MM.1S (cell line): ENCODE measurements at places on chromosomes 3 and 15.

GRCh38 chr3:24156466-24156865 lies 211.4 kb downstream of the NR1D2 start:
- no peak for DNase-seq

- no peak for DNase-seq
Measured at GRCh38 chr15:80061582-80061981, 2.1 kb downstream of the ZFAND6 start.

DNA sequence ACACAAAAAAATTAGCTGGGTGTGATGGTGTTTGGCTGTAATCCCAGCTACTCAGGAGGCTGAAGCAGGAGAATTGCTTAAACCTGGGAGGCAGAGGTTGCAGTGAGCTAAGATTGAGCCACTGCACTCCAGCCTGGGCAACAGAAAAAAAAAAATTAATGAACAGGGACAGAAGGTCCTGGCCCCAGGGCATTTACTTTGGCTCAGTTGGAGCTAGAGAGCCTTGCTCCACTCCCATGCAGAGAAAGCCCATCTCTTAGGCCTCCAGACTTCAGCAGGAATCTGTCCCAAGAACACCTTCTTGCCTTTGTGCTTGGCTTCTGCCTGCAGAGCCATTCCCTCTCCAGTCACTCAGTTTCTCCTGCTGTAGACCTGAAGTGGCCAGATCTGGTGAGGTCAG lies 8.7 kb downstream of the KLHDC8B start:
- no peak for DNase-seq

- peak; percentile 89 for DNase-seq
Measured at GRCh38 chr15:64460206-64460723, at the start of gene ZNF609. Gene ZNF609, plus strand, starts transcription at chr15:64460578. Its CDS starts 38,842 bp downstream, at chr15:64499420.

DNA sequence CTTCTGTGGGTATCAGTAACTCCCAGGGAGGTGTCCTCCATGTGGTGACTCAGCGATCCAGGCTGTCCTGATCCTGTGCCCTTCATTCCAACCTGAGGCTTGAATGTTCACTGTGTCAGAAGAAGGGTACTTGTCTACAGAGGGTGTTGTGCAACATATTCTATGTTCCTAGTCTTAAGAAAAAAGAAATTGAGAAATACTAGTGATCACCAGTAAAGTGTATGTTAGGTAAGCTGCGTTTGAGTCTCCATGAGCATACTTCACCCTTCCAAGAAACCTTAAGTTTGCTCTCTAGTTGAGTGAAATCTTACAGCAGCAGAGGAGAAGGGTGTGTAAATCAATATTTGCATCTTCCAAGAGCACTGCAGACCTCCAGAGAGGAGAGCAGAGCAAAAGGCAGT lies 122.2 kb upstream of the SLC24A5 start:
- DNase-seq: no peak

DNA sequence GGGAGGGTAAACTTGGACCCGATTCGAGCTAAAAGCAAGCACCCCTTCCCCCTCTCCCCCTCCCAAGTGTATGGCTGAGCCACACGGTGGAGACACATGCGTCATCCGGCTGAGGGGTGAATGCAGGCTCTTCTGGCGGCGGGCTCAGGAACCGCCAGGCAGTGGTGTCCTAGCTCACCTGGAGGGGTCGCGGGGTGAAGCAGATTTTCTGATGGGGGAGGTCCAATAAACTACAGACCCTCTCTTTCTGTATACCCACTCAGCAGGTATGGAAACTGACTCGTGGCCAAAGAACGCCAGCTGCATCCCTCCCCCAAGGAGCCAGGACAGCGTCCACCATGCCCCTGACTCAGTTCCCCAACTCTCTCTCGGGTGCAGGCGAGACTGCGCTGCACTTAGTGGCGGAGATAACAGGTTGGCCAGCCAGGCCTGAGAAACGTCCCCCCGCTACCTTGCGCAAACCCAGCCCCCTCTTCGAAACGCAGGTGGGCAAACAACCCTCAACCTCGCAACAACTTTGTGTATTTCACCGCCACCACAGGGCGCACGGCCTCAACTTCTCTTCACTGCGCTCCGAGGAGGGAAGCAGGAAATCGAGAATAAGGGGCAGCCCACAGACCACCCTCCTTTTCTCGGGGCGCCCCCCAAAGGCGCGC lies 1.3 kb downstream of the MAGI1 start:
- peak; percentile 60 for DNase-seq

DNA sequence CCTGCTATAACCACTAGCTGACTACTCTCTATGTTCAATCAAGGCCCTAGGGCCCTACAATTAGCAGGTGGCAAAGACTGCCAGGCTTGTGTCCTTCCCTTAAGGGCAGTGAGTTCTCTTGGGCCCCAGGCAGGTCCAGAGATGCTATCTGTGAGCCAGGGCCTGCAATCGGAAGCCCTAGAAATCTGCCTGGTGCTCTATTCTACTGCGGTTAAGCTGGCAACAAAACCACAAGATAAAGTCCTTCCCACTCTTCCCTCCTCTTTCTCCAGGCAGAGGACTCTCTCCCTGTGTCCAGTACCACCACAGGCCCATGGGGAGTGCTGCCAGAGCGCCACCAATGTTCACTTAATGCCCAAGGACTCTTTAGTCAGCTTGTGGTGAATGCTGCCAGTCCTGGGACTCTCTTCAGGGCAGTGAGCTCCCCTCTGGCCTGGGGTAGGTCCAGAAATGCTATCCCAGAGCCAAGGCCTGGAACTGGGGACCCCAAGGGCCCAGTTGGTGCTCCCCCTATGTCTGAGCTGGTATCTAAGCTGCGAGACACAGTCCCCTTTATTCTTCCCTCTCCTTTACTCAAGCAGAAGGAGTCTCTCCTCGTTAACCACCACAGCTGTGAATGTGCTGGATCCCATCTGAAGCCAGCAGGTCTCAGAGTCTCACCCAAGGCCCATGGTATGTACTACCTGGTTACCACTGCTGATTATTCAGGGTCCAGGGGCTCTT lies 34.7 kb downstream of the XXYLT1 start:
- no peak for DNase-seq

GRCh38 chr3:64728994-64729393 lies 41.2 kb upstream of the ADAMTS9 start:
- DNase-seq: no peak

DNA sequence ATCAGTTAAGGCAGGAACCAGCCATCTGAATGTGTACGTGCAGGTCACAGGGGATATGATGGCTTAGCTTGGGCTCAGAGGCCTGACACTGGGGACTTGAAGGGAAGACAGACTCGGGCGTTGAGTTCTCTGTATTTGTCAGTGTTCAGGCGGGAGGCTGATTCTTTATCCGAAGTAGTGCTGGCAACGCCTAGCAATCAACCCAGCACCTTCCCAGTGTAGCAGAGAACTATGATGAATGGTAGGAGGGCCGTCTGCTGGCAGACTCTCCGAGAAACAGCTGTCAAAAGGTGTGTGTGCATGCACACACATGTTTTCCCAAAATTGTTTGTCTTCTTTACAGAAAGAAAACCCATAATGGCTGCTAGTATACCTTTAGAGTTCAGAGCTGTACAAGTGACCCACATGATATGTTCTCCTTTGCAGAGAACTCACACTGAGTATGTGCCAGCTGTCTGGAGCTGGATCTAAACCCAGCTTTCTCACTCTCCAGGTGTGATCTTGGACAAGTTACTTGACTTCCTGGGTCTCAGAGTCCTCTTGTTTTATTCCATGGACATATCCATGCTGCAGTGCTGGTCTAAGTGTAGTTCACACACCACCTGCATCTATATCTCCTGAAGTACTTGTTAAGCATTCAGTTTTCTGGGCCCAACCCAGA lies 74.5 kb upstream of the LARS2 start:
- no peak for DNase-seq

DNA sequence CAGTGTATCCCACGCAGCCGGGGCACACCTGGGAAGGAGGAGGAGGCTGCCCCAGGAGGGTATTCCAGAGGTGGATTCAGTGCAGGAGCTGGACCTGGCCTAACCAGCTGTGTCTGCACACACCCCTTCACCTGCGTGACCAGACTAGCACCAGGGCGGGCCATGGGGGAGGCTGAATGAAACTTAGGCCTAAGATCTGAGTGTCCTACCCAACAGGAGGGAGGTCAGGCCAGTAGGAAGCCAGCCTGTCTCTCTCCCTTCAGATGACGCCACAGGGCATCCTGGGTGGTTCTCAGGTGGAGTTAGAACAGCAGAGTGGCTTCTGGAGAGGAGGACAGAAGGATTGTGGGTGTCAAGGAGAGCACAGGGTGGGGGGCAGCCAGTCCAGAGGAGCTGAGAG lies 3.4 kb upstream of the SEMA3F start:
- no peak for DNase-seq

DNA sequence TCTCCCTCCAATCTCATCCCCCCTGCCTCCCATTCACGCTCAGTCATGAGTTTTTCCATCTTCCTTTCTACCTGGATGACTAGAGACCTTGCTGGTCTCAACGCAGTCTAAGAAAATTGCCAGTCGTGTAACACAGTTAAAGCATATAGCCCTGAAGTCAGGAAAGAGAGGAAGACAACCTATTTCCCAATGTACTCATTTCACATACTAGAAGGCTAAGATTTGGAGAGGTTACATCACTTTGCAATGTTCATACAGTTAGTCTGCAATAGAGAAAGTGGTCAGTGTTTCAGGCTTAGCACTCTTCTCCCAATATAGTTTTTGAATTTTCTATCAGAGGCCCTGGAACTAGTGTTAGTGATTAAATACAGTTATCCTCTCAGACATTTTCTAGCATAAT lies 278.6 kb downstream of the EDEM1 start:
- no peak for DNase-seq

DNA sequence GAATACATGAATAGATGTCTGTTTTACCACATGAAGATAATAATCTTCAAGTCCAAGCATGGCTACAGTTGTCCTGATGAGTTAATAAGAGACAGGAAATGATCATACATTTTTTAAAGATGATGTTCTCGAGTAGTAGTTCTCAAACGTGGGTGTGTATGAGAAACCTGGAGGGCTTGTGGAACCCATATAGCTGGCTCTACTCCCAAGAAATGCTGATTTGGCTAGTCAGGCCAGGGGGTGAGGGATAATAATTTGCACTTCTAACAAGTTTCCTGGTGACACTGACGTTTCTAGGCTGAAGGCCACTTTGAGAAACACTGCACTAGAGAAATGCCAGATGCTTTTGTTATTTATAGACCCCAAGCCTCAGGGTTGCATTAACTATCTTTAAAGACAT lies 37.0 kb downstream of the ROPN1B start:
- no peak for DNase-seq

- DNase-seq: no peak
Measured at GRCh38 chr3:190183121-190183520, 62.4 kb upstream of the P3H2 start.

GRCh38 chr3:172241405-172241804 lies 202.0 kb downstream of the FNDC3B start:
- no peak for DNase-seq

GRCh38 chr15:93250950-93251349 lies 161.9 kb upstream of the RGMA start:
- no peak for DNase-seq

DNA sequence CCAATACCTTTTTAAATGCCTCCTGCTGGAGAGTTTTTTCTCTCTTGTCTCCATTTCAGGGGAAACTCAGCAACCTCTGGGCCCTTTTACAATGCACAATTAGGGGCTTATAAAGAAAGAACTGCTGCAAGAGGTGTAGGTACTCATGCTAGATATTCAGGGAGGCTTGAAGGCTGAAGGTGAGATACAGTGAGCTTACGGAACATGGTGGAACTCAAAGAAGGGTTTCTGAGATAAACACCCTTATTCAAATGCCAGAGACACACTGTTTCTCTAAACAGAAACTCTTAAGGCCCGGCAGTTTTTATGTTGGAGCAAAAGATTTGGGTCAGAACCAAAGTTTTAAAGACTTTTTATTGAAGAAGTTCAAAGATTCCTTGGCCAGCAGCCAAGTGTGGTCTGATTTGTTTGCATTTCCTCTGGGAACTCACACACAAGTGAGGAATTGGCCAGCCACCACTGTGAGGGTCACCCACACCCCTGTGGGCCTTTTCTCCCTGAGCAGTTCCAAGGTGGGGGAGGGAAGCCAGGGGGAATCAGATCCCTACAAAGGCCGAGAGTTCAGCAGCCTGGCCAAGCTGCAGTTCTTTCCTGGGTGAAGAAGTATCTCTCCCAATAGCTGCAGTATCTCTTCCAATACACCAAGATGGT lies 47.8 kb downstream of the TNFAIP8L3 start:
- DNase-seq: no peak

GRCh38 chr3:59774634-59775033 lies 724.8 kb upstream of the CFAP20DC start:
- no peak for DNase-seq

DNA sequence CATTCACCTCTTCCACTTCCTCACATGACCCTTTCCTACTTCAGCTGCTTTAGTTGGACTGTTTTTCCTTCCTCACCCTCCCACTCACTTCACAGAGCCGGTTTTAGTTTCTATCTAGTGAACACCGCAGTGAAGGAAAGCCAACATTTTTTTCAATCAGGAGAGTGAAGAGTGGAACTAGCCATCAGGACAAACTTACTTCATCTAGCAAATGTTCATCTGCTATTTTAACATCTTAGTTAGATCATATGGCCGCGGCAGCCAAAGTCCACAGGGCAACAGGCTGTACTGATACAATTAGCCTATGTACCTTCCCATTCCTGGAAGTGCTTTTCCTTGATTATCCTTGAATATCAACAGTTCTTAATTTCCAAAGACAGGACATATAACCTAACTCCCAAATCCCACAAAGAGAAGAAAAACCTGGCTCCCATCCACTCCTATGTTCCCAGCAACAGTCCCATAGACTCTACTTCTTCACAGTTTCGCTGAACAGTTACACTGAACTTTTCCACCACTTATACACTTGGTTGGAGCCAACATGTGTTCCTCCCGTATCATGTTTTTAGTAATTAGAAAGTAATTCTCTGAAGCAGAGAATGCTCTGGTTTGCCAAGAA lies 456.2 kb upstream of the THBS1 start:
- no peak for DNase-seq

- no peak for DNase-seq
Measured at GRCh38 chr3:122576174-122576940, 1.1 kb upstream of the PARP15 start.

GRCh38 chr3:13518516-13518953 lies 30.4 kb upstream of the FBLN2 start:
- DNase-seq: no peak

DNA sequence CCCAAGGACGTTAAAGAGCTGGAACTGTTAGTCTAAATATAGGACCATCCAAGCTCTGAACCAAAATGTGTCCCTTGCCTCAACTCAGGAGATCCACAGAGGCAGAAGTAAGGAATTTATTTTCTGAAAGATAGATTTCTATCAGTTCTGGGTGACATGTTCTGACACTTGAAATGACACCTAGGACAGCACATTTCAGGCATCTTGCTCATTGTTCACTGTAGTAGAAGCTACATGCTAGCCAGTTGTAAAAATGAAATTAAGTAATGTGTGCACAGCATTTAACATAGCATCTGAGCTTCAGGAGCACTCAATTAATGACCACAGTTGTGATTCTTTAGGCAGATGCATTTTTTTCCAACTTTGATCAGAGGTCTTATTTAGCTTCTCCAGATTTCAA lies 567 bp downstream of the CCR2 start:
- DNase-seq: no peak

GRCh38 chr15:70995383-70995970 lies 102.9 kb downstream of the LRRC49 start:
- DNase-seq: no peak

- DNase-seq: no peak
Measured at GRCh38 chr15:78306176-78306774, 6.9 kb upstream of the SKIC8 start.

- DNase-seq: no peak
Measured at GRCh38 chr15:37015451-37015850, 84.9 kb downstream of the MEIS2 start.

- no peak for DNase-seq
Measured at GRCh38 chr3:177069514-177070329, 127.6 kb downstream of the TBL1XR1 start.
